RWPE2 (cell line): ENCODE measurements at places on chromosomes 7 and 10.

DNA sequence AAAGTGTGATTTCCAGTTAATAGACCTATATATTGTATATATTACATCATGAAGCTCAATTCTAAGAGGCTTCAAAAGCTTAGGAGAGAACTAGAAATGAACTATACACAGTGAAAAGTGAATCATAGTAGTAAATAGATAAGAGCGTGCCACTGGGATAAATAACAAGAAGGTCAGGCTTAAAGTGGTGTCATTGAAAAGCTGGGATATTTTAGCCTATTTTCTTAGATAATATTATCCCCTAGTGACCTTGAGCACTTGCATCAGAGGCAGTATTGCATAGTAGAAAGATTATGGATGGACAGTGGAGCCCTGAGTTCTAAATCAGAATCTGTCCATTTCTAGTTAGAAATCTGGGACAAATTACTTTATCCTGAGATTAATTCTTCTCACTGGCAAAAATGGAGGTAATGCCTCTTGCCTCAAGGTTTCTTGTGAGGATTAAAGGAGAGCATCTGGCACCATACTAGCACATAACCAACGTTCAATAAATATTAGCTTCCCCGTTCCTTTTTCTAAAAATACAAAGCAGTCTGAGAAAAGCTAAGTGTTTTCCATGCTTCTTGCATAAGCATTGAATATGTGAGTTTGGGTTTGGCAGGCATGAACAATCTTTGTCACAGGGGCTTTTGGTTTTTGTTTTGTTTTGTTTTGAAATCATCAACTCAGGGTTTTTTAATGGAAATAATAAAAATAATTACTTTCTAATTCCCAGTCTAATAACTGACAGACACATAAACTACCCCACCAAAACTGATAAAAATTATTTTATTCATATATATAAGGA, 27.3 kb upstream of the MACC1 start:
- DNase-seq, result no peak

- DNase-seq, result no peak
Observed at GRCh38 chr10:22103701-22104470, 100.4 kb upstream of the DNAJC1 start.

GRCh38 chr7:39847227-39847626, 102.8 kb upstream of the CDK13 start:
- no peak for DNase-seq

GRCh38 chr7:47239931-47240421, 341.9 kb downstream of the TNS3 start:
- DNase-seq, result no peak

- no peak for DNase-seq
Observed at GRCh38 chr10:112376396-112376790, 2.5 kb downstream of the ACSL5 start.

- DNase-seq, result no peak
Observed at GRCh38 chr10:8321990-8322389, 267.5 kb downstream of the GATA3 start.

DNA sequence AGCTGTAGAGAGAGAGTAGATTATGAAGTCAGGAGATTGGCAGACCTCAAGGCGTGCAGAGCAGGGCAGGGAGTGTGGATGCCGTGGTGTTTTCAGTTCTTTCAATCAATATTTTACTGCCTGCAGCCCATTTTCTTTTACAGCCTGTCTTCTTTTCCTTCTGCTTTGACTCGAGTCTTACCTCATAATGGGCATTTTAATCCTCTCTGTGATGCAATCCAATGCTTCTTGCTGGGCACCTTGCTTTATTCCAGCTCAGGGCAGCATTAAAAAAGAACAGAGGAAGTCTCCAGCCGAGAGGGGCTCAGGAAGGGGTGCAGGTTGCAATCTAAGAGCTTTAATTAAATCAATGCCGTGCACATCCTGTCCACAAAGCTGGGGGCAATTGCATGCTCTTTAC, 839.0 kb downstream of the LRMDA start:
- DNase-seq, result no peak

DNA sequence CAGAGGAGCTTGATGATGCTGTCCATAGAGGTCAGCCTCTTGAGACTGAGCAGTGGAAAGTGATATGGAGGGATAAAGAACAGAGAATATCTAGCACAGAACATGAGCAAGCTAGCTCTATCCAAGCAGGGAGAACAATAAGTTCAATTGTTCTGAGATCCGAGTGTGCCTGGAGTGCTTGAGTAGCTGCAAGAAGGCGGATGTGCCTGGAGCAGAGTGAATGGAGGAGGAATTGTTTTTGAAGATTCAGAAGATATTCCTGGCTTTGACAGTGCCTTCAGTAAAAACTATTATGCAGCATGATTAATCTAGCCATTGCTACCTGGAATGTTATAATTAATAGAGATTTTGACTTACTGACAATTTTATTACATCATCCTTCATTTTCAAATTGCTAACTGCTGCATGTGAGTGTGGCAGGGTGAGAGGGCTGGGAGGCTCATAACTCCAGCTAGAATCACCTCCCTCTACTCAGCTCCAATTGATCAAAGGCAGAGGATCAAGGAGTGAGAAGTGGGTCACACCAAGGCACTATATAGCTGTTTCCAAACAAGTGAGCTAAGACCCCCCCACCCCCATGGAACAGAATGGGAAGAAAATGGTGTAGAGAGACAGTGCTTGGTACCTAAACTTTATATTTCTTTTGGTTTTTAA, 302.8 kb downstream of the ADRA2A start:
- DNase-seq, result no peak

DNA sequence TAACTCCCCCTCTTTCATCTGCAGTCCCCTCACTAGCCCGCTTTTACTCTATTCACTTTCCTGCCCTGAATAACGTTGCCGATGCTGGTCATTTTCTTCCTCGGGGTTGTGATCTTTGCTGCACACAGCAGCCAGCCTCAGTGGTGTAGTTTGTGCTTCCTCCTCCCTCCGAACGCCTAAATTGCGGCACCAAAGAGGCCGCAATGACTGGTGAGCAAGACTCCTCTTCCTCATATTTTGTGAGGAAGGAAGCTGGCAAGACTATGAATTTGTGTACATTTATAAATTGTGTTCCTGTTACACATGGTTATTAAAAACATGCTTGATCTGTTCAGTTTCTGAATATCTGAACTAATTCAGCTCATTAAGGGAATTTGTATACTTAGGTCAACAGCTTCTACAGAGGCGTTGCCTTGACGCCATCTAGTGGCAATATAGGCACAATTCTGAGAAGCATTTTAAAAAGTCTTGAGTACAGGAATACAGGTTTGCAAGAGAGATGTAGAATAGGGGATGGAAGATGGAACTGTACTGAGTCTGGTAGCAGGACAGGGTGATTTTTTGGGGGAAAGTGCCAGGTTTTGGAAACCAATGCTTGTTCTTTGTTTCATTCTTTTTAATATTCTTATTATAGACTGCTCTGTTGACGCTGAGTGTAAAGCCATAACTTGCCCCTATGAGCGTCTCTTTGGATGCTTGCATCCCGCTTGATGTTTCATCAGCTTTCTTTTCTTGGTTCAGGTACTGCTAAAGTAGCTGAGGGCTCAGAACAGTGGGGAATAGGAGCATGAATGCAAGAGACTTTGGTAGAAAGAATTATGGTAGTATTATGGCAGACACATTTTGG, 4.1 kb upstream of the TAS2R5 start:
- no peak for DNase-seq
